Eye (tissue), 1 donor: ENCODE measurements at places on chromosomes 12 and 14.
A peak's percentile ranks its signal among the peaks of the same experiment; 100 is the strongest.

DNA sequence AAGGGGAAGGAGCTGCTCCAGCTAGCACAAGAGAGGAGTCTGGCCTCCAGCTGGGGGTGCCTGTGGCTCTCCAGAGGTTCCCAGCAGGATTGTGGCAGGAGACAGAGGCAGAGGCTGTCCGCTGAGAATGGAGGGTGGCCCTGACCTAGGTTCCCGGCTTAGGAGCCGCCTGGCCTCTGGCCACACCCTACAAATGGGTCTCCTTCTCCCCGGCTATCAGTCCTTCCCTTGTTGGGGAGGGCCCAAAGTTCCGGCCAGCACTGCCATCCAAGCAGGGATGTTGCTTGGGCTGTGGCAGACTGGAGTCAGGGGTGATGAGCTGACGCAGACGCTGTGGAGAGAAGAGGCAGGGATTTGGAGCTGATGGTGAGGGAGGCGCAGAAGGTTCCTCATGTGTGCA lies 23.1 kb downstream of the SLC6A12 start:
- no peak for DNase-seq

- no peak for DNase-seq
Measured at GRCh38 chr12:54421879-54422250, 2.8 kb upstream of the ITGA5 start.

DNA sequence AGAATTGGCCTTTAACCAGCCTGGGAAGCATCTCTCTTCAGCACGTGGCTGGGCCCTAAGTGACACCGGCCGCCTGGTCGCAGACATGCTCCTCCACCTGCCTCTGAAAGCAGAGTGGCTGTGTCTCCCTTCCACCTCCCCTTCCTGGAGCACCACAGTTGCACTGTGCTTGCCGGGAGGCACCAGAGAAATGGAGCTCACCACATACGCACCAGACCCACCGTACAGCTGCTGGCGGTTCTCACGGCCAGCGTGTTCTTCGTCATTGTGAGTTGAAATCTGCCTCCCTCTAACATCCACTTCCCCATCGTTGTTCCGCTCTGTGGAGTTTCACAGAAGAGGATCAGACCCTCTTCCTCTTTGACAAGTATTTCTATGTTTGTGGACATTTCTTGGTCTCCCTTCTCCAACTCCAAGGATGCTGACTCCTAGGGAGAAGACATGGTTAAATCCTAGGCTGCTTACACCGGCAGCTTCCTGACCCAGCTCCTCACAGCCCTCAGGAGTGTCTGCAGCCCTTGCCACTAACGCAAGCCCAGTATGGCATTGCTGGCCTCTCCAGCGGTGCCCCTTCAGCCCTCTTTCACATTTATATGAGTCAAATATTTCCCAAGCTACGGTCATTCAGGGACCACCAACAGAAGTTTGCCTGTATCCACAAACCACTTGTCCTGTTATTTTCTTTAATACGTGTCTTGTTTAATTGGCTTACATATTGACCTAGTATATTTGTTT lies 11.5 kb upstream of the KRT5 start:
- no peak for DNase-seq

DNA sequence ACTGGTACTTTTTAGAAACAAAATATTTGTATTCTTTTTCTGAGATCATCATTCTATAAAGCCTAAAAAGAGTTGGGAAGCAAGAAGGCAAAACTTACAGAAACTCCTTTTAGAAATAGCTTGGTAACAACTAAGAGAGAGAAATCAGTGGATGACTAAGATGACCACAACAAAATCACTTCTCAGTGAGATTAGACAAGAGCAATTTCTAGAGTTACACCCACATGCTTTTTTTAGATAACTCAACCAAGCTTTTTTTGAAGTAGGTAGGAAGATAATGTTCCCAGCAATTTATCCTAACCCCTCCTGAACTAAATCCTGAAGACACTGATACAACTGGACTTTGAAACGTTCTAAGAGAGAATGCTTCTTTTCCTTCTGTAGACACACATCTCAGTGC lies 576.4 kb downstream of the SLC6A15 start:
- DNase-seq, result no peak

- DNase-seq, result peak; percentile 30
Measured at GRCh38 chr12:72612171-72612570, 340.0 kb downstream of the TRHDE start.

DNA sequence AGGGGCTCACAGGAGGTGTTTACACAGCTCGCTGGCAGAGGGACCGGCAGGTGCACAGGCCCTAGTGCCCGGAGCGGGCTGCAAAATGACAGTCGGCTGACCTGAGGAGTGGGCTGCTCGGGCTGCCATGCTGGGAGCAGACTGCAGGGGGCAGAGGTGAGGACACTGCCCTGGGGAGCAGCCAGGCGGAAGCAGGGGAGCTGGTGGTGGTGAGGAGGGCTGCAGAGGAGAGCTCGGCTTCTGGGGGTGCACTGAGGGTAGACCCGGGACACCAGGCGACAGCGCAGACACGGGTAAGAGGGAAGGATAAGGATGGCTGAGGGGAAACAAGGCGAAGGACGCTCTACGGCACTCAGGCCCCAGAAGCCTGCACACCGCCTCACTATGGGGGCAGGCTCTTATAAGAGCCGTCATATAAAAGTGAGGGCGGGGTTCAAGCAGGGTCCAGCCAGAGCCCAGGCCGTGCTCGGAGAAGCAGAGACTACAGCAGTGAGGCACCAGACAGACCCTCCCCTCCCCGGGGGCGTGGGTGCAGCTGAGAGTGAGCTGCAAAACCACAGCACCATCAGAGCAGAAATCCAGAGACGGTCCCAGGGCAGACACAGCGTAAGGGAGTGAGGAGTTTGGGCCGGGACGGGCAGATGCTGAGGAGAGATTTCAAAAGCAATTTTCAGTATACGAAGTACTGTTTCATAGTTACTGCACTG lies 62.5 kb downstream of the CCDC88C start:
- DNase-seq, result peak; percentile 54

DNA sequence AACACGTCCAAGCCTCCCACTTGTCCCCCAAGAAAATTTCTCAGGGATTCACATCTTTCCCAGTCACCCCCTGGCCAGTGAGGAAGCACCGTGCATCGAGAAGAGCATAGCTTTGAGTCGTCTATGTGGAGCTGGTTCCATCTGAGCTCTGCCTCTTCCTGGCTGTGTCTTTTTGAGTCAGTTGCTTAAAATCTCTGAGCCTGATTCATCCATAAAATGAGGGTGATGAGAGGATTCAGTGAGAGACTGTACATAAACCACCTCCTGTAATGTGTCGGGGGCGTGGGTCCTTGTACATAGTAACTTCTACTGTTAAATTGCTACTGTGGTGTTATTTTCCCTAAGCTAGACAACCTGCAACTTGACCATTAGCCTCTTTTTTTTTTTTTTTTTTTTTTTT lies 13.8 kb downstream of the CD9 start:
- no peak for DNase-seq

- no peak for DNase-seq
Measured at GRCh38 chr12:49920241-49920914, 16.7 kb upstream of the FAIM2 start.

DNA sequence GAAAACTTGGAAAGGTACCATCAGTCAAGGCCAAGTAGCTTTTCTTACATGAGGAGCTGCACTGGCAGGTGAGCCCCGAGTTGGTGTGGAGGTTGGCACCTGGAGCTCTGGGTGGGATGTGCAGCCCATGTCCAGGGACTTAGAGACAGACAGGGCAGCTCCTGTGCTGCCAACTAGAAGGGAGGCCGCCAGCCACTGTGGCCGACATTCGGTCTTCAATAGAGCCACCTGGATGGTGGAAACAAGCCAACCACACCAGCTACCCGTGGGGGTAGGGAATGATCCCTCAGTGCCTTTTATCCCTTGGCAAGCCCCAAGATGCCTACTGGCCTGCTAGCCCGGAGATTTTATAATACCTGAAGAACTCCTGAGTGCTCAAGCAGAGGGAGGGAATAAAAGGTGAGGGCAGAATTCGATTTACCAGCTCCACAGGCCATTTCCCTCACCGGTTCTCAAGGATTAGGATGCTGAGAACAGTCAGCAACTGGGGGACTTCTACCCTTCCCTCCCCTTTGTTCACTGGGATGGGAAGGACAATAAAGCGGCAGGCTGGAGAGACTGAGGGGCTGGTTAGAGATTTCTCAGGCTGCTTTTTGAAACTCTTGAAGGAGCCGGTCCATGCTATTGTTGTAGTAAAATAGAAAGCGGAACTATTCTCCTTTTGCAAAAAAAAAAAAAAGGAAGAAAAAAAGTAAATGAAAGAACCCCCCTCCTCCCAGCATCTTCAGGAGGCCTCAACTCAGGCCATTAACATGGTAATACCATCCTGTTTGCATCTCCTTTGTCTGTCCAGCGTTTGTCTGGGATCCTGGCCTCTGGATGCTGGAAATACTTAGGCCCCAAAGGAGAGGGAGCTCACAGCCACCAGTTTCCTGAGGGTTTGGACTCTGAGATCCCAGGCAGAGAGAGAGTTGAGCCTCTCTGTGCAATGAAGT lies 321.6 kb downstream of the ZFP36L1 start:
- no peak for DNase-seq

- DNase-seq, result no peak
Measured at GRCh38 chr12:25552681-25553080, 402 bp downstream of the LMNTD1 start.

DNA sequence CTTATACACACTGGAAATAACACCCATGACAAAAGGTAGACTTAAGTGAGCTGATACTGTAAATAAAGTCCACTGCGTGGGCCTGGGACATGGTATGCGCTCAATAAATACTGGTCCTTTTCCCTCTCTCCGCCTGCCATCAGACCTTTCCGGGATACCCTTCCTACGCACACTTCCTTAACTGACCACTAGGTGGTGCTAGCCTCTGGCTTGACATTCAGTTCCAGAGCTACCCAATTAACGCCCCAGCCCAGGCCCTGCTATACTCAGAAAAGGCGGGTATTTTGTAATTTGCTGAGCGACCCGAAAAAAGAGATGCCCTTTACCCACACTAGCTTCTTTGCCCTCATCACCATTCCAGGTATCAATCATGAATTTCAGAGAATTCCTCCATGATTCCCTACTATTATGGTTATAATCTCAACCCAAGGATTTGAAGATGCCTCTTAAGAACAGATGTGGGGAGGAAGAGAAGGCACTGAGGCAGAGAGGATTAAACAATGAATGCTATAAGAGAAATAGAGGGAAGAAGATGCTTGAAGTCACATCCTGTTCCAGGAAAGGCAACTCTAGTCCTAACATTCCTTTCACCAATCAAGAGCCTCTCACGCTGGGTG lies 3.9 kb upstream of the LRP1 start:
- DNase-seq, result peak; percentile 94

DNA sequence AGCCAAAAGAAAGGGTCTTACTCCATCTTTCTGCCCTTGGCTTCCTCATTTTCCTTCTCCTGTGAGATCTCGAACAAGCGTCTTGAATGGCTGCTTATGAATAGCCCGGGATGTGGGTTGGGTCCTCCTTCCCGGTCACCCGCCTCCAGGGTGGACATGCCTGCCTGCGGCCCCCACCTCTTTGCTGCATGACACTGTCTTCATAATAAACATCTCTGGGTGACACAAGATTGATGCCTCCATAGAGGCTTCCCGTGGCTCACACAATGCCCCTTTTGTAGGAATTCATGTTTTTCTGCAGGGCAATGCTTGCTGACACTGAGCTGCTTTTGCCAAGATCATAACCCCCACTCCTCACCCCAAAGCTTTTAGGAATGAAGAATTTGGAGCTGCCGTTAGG lies 125.9 kb downstream of the ZNF664 start:
- DNase-seq, result peak; percentile 43

- no peak for DNase-seq
Measured at GRCh38 chr12:64110864-64111263, 111.2 kb downstream of the KICS2 start.

- DNase-seq, result peak; percentile 12
Measured at GRCh38 chr12:100268835-100269564, 2.0 kb downstream of the SCYL2 start.

GRCh38 chr12:116026768-116027550 lies 250.5 kb downstream of the MED13L start:
- DNase-seq, result no peak
